Left lung (tissue), 14 donors: ENCODE measurements at places on chromosomes 16 and 17.
A peak's percentile ranks its signal among the peaks of the same experiment; 100 is the strongest.

GRCh38 chr16:17244872-17245551 lies 225.7 kb downstream of the XYLT1 start:
- DNase-seq = no peak

DNA sequence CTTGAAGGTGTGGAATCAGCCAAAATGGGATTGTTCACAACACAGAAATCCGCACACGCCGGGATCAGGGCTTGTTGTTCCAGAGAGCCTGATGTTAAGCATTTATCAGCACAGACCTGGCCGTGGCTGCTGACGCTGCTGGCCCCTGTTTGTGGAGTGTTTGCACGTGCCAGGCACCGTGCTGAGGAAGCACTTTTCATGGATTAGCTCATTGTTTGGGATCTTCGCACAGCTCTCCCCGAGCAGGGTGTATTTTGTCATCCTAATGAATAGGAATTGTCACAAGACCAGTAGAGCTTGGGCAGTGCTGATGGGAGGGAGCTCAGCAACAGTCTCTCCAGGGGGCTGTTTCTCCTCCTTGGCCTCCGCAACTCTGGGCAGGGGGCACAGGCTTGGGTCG lies 160.4 kb upstream of the PLCG2 start:
- no peak for DNase-seq

DNA sequence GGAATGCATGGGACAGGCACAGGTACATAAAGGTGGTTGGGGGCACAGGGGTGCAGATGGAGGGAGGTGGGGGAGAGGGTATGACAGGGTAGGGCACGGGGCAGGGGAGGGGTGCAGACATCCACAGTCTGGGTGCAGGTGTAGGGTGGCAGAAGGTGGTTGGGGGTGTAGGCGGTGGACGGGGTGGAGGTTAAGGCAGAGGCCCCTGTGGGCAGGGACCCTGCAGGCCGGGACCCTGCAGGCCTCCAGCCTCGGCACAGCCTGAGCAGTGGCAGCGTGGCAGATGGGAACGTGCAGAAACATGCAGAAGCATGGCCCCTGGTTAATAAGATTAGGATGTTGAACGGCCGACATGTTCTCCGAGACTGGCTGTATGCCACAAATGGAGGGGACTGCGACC lies 115.2 kb downstream of the RBFOX3 start:
- DNase-seq = no peak

GRCh38 chr17:2449486-2449885 lies 48.6 kb upstream of the MNT start:
- DNase-seq = no peak

DNA sequence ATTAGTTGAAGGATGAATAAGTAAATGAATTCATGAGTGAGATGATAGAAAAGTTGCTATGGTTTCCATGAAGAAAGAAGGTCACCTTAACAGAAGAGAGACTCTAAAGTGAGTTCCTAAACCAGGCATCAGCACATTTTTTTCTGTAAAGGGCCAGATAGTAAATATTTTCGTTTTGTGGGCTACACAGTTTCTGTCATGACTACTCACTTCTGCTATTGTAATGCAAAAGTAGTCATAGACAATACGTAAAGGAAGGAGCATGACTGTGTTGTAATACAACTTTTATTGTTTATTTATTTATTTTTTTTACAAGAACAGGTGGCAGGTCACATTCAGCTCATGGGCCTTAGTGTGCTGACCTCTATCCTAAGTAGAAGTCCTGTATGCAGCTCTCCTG lies 426.1 kb upstream of the DYNLRB2 start:
- DNase-seq = no peak

- DNase-seq = no peak
These were observed 947 bp downstream of the DDX42 start for GRCh38 chr17:63774969-63775265.

- DNase-seq = no peak
These were observed 2.4 kb downstream of the KCNJ12 start for GRCh38 chr17:21378553-21378952.

- peak; percentile 69 for DNase-seq
These were observed 1.3 kb upstream of the RDM1 start for GRCh38 chr17:35931794-35932425.

- DNase-seq = no peak
These were observed 193.9 kb downstream of the IRF8 start for GRCh38 chr16:86092586-86093480.

GRCh38 chr16:21169249-21169981 lies 10.9 kb downstream of the LDAF1 start:
- no peak for DNase-seq

GRCh38 chr16:58160855-58161254 lies 31.7 kb upstream of the CFAP20 start:
- no peak for DNase-seq

DNA sequence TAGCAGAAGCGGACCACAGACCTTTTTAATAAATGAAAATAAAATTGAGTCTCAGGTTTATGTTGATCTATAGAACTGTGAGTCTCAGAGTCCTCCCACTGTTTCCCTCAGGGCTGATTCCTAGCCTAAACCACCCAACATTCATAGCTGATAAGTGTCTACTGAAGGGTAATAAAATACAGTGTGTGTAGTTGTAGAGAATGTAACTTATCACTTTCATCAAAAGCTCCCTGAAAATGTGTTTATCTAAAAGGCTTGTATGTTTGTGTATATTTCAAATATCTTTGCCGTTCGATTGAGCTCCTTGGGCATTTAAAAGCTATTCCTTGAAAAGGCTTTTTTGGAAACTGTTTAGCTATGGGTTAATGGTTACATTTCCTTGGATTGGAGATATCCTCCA lies 740.3 kb upstream of the SOX9 start:
- no peak for DNase-seq

GRCh38 chr17:965311-965989 lies 14.1 kb downstream of the NXN start:
- DNase-seq = no peak

DNA sequence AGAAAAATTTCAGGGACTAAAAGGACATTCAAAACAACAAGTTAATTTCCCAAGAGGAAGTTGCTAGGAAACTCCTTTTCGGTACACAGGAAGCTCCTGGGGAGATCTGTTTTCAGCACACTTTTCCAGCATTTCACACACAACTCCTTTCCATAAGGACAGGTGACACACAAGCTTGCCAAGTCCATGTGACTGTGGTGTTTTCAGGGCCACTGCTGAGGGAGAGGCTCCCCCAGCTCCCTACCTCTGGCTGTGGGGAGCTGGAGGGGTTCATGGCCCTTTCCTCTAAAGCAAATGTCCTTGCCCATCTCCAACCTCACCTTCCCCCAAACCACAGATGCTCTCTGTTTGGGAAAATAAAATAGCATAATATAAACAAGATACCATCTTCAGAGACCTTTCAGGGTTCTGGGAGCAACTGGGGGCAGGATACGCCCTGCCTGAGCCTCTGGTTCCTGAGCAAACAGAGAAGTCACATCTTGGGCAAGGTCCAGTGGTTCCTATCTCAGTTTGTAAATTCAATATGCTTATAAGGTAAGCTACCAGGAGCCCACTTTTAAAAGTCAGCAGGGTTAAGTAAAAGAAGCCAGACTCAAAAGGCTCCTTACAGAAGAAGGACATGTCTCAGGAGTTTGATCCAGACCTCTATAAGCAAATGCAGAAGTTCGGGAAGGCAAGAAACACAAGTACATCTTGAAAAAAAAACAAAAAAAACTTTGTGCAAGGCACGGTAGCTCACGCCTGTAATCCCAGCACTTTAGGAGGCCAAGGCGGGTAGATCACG lies 3.0 kb downstream of the PDZD9 start:
- no peak for DNase-seq

DNA sequence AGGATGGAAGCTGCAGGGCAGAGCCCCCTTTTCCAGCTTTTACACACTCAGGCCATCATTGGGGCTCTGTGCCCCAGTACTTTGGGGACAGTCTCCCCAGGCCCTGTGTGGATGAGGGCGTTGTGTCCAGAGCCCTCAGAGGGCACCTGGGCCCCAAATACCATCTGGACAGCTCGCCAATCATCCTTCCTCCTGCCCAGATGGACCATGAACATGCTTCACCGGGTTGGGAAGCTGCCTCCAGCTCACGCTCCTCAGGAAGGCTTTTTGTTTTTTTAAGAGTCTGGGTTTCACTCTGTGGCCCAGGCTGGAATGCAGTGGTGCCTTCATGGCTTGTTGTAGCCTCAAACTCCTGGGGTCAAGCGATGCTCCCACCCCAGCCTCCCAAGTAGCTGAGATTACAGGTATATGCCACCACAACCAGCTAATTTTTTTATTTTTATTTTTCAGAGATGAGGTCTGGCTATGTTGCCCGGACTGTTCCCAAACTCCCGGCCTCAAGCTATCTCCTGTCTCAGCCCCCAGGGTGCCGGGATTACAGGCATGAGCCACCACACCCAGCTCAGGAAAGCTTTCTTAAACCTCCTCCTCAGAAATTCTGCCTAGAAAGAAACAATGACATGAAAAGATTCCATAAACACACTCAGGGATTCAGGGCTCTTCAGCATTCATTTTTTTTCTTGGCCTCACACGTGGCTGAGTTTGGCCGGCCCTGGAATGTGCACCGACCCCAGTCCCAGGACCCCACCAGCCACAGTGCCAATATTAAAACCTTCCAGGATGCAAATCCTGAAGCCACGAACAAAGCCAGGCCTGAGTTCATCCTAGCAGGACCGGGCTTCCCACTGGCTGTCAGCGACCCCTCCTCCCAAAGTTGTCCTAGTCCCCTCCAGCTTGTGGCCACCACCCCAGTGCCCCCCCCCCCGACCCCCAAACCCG lies 27.4 kb upstream of the ZNF423 start:
- no peak for DNase-seq

GRCh38 chr17:82590881-82591539 lies 57.2 kb downstream of the WDR45B start:
- no peak for DNase-seq

DNA sequence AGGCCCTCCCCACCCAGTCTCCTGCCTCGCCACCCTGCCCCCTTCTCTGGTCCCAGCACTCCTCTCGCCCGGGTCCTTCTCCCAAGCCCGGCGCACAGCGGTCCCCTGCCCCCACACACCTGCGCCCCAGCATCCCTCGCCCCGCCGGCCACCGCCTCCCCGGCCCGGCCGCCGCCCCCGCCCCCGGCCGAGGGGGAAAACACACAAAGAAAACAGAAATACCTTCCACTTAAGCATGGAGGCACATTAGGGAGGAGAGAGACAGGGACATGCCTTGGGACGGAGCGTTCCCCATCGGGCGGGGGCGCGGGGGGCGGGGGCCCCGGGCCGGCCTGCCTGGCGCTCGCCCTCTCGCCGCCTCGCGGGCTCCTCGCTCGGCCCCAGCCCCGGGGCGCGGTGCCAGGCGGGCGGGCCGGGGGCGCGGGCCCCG lies 326 bp downstream of the SRCIN1 start:
- peak; percentile 74 for DNase-seq

- no peak for DNase-seq
These were observed 362.0 kb upstream of the XYLT1 start for GRCh38 chr16:17832738-17833137.

DNA sequence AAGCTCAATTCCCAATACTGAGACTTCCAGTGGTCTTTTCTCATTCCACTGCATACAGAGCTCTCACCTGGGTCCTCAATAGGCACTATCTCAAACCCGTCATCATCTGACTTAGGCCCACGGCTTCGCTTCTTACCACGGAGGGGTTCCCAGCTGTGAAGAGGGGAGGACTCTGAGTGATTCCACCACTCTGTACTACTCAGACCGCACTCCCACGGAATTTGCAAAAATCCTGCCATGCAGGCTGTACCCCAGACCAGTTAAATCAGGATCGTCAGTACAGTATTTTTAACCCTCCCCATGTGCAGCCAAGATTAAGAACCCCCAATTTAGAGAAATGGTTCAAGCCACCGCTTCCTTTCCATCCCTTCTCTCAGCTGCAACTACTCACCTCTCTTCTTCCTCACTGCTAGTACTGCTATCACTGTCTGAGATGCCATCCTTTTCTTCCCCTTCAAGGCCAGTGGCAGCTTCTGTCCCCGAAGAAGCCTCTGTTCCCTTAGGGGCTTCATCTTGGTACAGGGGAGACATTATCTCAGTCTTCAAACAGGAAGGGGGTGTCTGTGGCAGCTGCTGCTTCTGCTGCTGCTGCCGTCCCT lies 6.2 kb upstream of the PSMC5 start:
- DNase-seq = no peak

- DNase-seq = no peak
These were observed 1.3 kb upstream of the BRICD5 start for GRCh38 chr16:2211923-2212347.

DNA sequence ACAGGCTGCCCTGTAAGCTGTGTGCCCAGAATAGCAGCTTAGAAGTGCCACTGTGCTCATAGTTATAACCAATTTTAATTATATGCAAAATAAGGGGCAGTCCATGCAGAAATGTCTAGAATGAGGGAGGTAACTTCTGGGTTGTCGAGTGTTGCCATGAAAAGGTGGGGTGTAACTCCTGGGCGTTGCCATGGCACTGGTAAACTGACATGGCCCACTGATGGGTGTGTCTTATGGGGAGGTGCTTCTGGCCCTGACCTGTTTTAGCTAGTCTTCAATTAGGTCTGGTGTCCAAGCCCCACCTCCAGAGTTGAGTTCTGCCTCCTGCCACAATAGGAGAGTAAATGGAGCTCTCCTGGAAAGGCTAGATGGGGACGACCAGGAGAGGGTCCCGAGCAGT lies 120.6 kb downstream of the SALL1 start:
- DNase-seq = no peak

GRCh38 chr17:65541453-65541852 lies 20.0 kb downstream of the AXIN2 start:
- DNase-seq = peak; percentile 2

GRCh38 chr16:72427783-72428331 lies 255.9 kb upstream of the PMFBP1 start:
- DNase-seq = no peak

DNA sequence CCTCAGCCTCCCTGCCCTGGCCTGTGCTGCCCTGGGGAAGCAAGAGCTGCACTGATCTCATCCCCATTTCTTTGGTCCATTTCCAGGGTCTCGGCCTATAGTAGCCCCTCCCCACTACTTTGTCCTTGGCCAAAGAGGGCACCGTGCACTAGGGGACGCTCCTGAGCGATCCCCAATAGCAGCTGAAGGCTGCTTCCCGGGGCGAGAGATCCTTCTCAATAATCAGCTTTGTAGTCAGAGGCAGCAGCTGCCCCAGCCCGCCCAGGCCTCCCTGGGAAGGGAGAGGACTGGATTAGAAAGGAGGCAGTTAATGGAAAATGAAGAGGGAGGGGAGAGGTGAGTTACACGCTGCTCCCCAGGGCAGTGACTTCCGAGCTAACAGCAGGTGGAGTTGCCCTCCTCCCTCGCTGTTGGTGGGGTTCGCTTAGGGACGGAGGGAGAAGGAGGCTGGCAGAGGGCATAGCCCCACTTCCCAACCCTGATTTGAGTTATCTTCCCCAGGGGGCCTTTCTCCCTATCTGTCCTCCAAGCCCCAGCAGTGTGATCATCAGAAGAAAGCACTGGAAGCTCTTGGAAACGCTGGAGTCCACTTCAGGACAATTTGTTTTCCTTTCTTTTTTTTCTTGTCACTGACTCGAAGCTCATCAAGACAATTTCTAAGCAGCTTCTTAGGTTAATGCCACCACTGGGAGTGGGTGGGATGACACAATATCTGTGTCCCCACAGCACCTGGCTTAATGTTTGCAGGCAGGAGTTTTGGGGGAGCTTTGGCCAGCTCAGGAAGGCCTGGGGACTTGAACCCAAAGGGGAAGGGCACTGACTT lies 2.6 kb downstream of the MXRA7 start:
- no peak for DNase-seq

- no peak for DNase-seq
These were observed 10.1 kb downstream of the GSG1L start for GRCh38 chr16:28053461-28053860.

GRCh38 chr17:71084219-71084618 lies 914.9 kb downstream of the KCNJ2 start:
- no peak for DNase-seq
